ENCODE measurements at places on chromosomes 1 and 21.

DNA sequence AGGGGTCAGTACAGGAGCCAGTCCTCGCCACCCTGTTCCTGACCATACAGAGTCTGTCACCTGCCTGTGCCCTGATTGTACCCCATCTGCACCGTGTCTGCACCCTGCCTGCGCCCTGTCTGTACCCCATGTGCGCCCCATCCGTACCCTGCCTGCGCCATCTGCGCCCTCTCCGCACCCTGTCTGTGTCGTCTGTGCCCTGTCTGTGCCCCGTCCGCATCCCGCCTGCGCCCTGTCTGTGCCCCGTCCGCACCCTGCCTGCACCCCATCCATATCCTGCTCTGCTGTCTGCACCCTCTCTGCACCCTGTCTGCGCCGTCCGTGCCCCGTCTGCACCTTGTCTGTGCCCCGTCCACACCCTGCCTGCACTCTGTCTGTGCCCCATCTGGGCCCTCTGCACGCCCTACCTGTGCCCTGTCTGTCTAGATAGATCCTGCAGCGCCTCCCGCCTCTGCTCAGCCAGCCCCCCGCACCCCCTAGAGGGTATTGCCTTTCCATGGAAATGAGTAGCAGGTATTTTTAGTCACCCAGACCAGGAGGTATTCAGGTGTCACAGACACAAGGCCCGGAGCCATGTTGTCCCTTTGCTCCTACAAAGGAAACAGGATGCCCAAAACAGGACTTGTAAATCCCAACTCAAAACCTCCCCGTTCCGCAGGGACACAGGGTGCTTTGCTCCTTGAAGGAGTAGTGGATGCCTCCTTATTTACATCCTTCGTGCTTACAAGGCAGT is 7.7 kb upstream of the NPHP4 start:
- H3K4me1 ChIP-seq, result no peaks in the 10 kb centered on the region
- no peak overlapping the region for H3K4me3 ChIP-seq
- no peaks in the 10 kb centered on the region for H3K27me3 ChIP-seq
- no peak for DNase-seq
- H3K36me3 ChIP-seq, result peaks cover 14% of the 10 kb centered on the region

DNA sequence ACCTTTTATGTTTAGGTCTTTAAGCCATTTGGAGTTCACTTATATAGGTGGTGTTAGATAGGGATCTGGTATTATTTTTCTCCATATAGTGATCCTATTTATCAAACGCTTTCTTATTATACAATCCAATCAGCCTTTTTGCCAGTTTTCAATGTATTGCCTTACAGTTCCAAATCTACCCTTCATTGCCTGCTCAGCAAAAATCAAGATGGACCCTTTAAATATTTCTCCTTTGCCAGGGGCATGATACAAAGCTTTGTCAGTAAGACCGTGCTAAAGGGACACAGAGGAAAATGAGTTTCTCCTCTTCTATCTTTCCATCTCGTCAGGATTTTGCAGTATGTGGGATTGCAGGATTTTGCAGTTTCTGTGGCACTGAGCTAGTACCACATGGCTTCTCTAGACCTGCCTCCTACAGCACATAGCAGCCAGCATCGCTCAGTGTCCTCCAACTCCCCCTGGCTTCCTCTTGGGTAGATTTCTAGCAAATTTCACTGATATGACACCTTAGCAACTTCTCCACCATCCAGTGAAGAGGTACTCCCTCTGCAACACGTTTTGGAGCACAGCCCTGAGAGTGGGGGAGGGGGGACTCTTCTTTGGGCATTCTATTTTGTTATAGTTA is 22.5 kb upstream of the CAP1 start:
- H3K4me3 ChIP-seq, result no peak overlapping the region
- no peaks in the 10 kb centered on the region for H3K36me3 ChIP-seq
- peaks cover 10% of the 10 kb centered on the region for H3K4me1 ChIP-seq
- H3K27ac ChIP-seq, result no peak overlapping the region
- no peaks in the 10 kb centered on the region for H3K27me3 ChIP-seq

DNA sequence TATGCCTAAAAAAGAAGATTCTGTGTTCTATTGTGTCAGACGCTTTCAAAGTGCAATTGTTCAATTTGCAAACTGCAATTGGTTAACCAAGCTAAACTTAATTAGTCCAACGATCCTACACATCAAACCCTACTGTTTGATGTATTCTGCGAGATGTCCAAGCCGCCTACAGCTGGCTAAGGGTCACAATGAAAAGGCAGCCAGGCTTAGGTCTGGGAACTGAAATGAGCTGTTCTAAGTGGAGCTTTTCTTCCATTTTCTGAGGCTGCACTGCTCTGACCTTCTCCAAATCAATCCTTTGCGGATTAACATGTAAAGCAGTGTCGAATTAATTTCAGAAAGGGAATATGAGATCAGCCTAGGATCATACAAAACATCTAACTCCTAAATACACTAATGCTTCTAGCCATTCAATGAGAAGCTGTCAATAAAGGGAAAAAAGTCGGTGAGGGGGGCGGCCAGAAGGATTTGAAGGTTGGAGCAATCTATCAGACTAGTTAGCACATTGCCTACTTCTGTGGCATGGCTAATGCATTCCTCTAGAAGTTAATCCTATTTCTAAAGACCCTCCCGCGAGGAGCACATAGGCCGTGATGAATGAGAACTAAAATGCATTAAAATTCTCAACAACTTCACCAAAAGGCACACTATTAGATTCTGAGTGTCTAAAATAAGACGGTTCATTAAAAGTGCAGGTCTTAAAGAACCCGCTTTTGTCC is 119.0 kb downstream of the SIM2 start:
- H3K4me1 ChIP-seq, result no peaks in the 10 kb centered on the region
- no peak for DNase-seq
- H3K36me3 ChIP-seq, result peaks cover 2% of the 10 kb centered on the region
- no peaks in the 10 kb centered on the region for H3K27me3 ChIP-seq
- H3K4me3 ChIP-seq, result no peak overlapping the region
- no peak overlapping the region for H3K27ac ChIP-seq

GRCh38 chr21:14850394-14850793 is 214.4 kb downstream of the NRIP1 start:
- no peaks in the 10 kb centered on the region for H3K27me3 ChIP-seq
- no peaks in the 10 kb centered on the region for H3K4me1 ChIP-seq
- H3K4me3 ChIP-seq, result no peak overlapping the region
- H3K27ac ChIP-seq, result no peak overlapping the region
- DNase-seq, result no peak
- H3K36me3 ChIP-seq, result no peaks in the 10 kb centered on the region

DNA sequence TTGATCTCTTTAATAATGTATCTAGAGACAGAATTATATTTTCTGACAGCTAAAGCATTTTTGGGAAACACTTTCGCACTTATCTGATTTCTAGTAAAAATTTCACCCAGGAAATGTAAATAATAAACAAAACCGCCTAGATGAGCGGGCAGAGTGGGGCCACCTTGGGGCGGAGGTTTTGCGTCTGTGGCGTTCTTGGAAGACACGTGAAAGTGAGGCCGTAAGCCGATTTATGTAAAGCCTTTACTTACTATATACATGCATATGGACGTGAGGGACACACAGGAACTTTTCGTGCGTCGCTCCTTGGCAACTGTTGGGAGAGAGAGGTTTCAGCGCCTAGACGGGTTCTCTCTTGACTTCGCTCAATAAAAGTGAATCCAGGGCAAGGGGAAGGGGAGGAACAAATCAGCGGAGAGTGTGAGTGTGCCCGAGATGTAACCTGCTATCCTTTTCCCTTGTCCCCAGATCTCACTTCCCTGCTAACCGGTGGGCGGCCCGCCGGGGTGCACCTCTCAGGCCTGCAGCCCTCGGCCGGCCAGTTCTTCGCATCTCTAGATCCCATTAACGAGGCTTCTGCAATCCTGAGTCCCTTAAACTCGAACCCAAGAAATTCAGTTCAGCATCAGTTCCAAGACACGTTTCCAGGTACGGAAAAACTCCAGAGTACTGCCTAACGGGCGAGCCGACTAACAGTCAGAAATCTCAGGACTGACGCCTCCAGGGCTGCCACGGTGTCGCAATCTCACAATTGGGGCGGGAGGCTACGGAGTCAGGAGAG is 1.7 kb downstream of the HLX start:
- peaks cover 4% of the 10 kb centered on the region for H3K4me1 ChIP-seq
- H3K4me3 ChIP-seq, result peak overlapping the region; percentile 17
- no peak for DNase-seq
- no peaks in the 10 kb centered on the region for H3K27me3 ChIP-seq

DNA sequence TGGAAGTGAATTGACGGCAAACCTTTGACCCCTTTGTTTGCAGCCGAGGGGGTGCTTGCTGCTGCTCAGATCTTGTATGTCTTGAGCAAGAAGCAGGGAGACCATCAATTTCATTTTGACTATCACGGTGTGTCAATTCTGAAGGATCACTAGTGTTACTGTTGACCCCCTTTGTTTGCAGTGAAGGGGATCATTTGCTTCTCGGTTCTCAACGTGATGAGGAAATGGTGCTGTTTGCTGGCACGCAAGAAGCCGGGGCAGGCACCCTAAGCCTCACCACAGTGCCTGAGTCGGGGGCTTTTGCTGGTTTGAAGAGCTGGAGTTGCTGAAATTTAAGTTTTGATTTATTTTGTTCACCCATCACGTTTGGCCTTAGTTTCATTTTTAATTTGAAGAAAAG is 7.5 kb downstream of the RBM15 start:
- DNase-seq, result no peak
- no peaks in the 10 kb centered on the region for H3K27me3 ChIP-seq
- no peak overlapping the region for H3K27ac ChIP-seq
- H3K4me3 ChIP-seq, result no peak overlapping the region

GRCh38 chr1:92126088-92126487 is 45.9 kb downstream of the BTBD8 start:
- no peaks in the 10 kb centered on the region for H3K36me3 ChIP-seq
- no peaks in the 10 kb centered on the region for H3K4me1 ChIP-seq
- no peaks in the 10 kb centered on the region for H3K27me3 ChIP-seq
- no peak for DNase-seq
- H3K4me3 ChIP-seq, result no peak overlapping the region
- no peak overlapping the region for H3K27ac ChIP-seq
